ENCODE measurements at places on chromosomes 7 and 10. TPM values are rescaled to one million over a fixed set of nuclear protein-coding genes. Genes with fewer than 3 reads are reported as not detected.

TMEM273 gene
- 6.3 TPM for polyA plus RNA-seq

AKR1C4 gene
- not detected for polyA plus RNA-seq

UBTD1 gene
- polyA plus RNA-seq: 17.1 TPM

DRGX gene
- polyA plus RNA-seq: not detected

FAM180A gene
- not detected for polyA plus RNA-seq

ACSM6 gene
- polyA plus RNA-seq: not detected

SPACDR gene
- polyA plus RNA-seq: 2.1 TPM

CDNF gene
- polyA plus RNA-seq: 2.9 TPM

RNF133 gene
- polyA plus RNA-seq: 0.22 TPM
